ENCODE measurements at places on chromosomes 1 and 21.
A peak's percentile ranks its signal among the peaks of the same experiment; 100 is the strongest.

DNA sequence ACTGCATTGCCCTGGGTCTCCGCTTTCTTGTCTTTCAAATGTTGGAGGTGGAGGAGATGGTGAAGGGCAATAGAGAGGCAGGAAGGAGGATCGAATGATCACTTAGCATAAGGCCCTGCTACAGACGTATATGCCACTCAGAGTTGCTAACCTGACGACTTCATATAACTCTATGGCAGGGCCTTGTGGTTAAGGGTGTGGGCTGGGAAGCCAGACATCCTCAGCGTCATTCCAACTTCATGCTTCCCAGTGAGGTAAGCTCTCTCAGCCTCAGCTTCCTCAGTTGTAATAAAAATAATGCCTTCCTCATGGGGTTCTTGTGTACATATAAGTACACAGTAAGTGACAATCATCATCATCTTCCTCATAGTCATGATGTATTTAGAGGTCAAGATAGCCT is 54.6 kb downstream of the CASQ2 start:
- DNase-seq, result no peak

DNA sequence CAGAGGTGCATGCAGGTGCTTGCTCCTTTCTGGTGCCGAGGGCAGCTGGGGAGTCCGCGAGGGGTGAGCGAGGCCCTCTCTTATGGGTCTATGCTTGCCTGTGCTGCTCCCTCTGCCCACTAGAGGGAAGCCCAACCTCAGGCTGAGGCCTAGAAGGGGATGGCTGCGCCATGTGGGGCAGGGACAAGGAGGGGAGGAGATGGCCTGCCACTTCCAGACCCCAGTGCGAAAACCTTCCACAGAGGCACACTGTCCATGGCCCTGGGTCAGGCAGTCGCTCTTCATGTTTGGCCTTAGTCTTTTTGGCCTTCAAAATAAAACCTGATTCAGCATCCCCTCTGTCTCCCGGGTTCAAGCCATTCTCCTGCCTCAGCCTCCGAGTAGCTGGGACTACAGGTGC is 14.0 kb downstream of the RHBG start:
- DNase-seq, result peak; percentile 59

- DNase-seq, result no peak
These were observed 23.6 kb downstream of the MCOLN3 start for GRCh38 chr1:85024736-85025135.

- DNase-seq, result no peak
These were observed 30.0 kb downstream of the BATF3 start for GRCh38 chr1:212669600-212669999.

DNA sequence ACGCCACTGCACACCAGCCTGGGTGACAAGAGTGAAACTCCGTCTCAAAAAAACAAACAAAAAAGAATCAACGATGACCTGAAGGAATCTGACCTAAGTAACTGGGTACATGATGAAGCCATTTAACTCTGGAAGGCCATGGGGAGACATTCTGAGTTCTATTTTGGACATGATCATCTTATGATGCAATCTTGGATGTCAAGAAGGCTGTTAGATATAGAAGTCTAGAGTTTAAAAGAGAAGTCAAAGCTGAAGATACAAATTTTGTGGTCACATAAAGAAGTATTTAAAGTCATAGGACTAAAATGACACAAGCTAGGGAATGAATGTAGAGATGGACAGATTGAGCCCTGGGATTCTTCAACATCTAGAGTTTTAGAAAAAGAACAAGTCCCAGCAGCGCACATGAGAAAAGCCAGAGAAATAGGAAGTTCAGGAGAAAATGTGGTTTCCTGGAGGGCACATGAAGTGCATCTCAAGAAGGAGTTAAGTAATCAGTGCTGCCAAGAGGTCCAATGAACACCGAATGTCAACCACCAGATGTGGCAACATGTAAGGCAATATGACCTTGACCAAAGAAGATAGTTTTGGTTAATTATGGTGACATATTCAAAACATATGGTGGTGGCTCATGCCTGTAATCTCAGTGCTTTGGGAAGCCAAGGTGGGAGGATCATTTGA is 26.8 kb downstream of the ELK4 start:
- no peak for DNase-seq

DNA sequence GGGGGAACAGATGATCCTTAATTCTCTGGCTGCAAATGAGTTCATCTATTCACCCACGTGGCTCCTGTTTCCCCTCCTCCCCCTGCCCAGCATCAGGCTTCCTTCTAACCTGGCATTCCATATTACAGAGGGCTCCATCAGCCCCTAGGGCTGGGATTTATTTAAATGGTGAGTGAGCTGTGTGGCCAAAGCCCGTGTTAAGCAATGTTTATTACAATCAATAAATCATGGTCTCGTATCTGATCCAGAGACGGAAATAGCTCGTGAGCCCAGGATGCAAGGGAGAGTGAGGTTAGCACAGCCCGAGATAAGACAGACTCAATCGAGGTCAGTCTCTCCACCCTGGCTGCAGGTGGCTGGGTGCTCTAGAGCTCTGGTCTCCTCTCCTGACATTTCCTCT is 43.1 kb upstream of the IGSF21 start:
- no peak for DNase-seq

DNA sequence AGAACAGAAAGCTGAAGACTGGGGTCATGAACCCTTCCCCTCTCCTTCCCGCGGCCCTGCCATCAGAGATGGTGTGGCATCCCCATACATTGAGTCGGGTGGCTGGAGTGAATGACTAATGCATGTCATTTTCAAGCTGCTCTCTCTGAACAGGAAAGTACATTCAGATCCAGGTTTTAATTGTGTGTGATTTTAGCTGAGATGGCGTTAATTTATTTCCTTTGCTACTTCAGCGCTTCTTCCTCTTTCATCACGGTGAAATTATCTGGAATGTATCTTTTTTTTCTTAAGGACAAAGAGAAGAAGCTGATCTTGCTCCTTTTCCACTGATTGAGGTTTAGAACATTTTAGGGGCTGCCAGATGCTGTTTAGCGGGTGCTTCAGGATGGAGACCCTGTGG is 8.6 kb upstream of the LRRN2 start:
- no peak for DNase-seq

GRCh38 chr1:44501047-44501890 is 96.2 kb downstream of the RNF220 start:
- DNase-seq, result no peak
